SHP77 (cell line): ENCODE measurements at places on chromosomes 6 and 20.

GRCh38 chr6:73694711-73695411 lies 1.1 kb upstream of the CD109 start:
- no peak for DNase-seq

GRCh38 chr6:2893281-2893680 lies 9.8 kb downstream of the SERPINB9 start:
- no peak for DNase-seq

DNA sequence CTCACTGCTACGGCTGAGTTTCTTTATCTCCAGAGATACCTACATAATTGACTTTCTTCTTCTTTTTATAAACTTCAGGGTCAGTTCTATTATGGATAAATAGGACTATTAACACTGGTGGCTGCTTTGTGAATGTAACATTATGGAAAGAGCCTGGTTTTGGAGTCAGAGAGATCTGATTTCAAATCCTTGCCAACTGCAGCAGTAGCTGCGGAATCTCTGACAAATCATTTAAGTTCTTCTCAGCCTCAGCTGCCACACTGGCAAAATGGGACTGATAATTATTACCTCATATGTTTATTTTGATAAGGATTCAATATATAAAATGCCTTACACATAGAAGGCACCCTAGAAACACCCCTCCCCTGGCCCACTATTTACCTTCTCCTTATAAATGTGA lies 160.5 kb downstream of the BACH2 start:
- DNase-seq = no peak

GRCh38 chr6:56637640-56638039 lies 5.0 kb downstream of the DST start:
- DNase-seq = peak; percentile 26

DNA sequence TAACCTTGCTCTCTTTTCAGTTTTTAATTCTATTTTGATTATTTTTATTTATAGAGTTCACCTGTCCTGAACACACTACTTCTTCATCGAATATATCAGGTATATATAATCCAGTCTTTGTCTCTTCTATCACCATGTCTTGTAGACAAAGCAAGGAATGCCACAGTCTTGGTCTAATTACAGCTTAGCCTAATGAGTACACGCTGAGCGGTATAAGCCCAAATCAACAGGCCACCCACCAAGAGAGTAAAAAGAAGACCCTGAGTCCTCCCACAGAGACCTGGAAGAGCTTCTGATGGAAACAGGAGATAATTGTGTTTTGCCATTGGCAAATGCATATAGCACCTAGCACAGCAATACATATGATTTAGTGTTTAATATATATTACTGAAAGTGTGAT lies 68.7 kb upstream of the TCF21 start:
- DNase-seq = no peak

DNA sequence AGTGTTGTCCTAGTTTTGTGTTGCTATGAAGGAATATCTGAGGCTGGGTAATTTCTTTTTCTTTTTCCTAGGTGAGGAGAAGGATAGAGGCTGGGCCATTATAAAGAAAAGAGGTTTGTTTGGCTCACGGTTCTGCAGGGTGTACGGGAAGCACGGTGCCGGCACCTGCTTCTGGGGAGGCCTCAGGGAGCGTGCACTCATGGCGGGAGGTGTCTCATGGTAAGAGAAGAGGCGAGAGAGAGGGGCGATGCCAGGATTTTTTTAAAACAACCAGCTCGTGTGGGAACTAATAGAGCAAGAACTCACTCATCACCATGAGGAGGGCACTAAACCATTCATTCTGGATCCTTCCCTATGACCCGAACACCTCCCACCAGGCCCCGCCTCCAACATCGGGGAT lies 14.2 kb upstream of the NPBWR2 start:
- no peak for DNase-seq

DNA sequence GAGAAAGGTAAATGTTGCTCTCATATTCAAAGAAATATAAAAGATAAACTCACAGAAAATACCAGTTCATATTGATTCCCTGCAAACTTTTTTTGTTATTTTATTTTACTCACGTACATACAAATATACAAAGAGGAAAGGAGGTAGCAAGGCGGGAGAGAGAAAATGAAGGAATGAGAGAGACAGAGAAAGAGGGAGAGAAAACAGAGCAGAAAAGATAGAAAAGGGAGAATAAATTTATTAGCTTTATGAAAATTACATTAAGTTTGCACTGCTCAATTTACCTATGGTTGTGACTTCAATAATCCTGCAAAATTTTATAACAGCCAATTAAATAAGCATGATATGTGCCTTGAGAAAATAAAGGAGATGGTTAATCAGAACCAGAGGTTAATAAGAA lies 274.7 kb upstream of the CITED2 start:
- no peak for DNase-seq
